Anterior cingulate cortex (tissue), 58 donors: ENCODE measurements at places on chromosomes 1 and 21.

- DNase-seq = no peak
These were observed 47.6 kb upstream of the RAP1A start for GRCh38 chr1:111571987-111572386.

- DNase-seq = no peak
These were observed 172.4 kb downstream of the COQ8A start for GRCh38 chr1:227112538-227112937.

GRCh38 chr1:198176179-198176578 lies 19.4 kb downstream of the NEK7 start:
- DNase-seq = no peak

DNA sequence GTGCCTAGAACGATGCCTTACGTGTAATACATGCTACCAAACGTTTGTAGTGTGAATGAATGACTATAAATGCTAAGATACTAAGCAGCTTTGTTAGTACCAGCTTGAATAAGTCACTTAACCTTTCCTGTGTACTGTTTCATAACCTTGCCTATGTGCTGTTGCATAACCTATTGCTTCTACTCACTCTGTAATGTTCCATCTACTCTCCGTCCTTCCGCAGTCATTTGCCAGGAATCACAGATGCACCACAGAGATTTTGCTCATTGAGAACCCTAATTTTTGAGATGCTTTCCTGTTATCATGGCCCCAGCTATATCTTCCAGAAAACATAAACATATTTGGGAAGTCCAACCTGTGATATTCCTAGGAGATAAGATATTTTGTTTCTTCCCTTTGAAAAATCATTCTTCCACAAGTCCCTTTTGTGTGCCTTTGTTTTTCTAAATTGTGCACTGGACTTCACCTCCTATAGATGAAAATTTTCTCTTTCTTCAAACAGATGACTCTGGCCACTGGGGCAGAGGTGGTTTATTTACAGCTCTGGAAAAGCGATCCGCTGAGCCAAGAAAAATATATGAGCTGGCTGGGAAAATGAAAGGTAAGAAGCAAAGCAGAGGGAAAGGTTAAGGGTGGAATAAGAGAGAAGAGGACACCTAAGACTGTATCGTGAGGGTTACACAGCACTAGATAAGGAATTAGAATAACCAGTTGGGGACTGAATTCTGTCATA lies 44.8 kb downstream of the CHD1L start:
- DNase-seq = no peak

GRCh38 chr21:22804151-22804550 lies 1805.9 kb downstream of the NCAM2 start:
- DNase-seq = no peak

DNA sequence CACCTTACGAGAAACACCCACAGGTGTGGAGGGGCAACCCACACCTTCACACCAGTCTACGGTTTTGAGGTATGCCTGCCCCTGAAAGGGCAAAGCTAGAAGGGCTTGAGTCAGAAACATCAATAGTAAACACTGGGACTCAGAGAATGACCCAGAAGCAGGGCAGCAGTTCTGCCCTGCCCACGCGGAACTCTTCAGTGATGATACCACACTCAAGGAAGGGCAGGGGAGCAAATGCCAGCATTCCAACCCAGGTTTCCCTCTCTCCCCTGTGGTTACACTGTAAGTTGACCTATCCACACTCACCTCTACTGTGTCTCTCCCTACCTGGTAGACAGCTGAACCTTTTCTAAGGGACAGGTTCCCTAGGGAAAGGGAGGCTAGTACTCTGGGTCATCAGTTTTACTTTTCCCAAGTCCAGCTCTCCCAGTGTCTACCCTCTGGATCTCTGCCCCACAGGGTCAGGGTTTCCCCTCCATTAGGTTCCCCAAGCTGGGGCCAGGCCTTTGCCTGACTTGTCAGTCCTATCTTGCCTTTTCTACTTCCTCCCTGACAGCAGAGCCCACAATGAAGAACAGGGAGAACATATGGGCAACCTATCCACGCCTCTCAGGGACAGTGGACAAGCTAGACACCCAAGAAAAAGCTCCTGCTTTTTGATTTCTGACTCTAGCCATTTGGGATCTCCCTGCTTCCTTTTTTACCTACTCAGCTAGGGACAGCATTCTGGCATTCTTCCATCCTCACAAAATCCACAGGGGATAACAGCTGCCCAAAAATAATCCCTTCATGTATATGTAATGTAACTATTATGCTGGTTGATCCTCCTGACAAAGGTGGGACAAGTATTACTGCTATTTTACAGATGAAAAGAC lies 3.0 kb downstream of the F11R start:
- no peak for DNase-seq
